ENCODE measurements at places on chromosomes 11 and 22.
A peak's percentile ranks its signal among the peaks of the same experiment; 100 is the strongest.

DNA sequence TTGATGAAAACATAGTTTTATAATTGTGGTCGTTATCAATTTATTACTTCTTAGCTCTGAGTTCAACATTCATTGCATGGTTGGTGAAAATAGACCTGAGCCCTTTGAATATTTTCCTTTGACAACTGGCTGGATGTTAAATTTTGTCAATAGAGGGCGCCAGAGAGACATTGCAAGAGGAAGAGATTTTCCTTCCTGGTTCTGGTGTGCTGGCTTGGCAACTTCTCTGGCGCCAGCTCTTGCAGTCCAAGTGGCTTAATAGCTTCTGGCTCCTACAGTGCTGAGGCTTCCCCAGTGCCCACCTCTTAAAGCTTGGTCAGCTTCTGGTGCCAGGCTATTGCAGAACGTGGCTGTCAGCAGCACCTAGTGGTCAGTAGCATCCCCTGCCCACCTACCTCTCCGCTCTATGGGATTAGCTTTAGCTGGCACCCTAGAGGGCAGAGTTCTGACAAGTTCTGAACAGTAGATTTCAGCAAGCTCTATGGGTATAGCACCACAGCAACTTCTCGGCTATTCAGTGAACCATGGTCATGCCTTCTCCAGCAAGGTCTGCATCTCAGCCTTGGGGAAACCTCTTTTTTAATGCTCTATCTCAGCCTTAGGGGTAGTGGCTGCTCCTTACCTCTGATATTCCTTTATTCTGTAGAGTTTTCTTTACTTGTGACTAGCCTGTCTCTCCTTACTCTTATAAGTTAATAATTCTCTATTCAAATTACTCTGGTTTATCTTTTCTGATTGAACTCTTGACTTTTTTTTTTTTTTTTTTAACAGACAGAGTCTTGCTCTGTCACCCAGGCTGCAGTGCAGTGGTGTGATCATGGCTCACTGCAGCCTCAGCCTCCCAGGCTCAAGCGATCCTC is 59.4 kb downstream of the ACER3 start:
- peak; percentile 78 for DNase-seq

DNA sequence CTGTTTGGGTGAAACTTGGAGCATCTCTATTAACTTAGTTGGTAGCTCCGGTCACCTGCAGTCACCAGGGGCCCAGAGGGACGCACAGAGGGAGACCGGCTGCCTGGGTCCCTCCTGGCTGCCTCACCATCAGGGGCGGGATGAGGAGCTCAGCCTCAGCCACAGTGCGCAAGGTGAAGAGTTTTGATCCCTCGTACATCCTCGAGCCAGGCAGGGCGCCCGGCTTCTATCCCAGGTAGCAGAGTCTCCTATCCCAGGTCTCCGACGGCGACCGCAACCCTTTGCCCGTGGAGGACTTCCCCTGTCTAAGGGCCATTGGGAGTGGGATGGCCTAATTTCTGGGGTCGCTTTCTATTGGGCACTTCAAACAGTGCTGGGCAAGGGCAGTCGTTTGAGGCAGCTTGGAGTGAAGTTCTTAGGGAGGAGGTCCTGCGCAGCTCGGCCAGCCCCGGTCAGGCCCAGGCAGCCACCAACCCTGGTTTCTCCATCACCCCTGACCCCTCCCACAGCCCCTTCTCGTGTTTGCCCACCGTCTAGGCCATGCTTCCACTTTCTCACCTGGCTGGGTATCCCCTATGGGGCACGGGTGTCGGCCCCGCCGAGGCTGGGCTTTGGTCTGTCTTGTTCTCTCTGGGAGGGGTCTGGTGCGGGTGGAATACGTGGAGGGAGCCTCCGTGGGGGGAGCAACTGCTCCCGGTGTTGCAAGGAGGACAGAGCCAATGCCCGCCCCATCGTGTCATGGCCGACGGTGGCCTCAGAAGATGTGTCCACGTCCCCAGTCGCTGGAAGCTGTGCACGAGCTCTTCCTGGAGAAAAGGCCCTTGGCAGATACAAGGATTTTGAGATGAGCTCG is 3.6 kb upstream of the MRGPRG start:
- peak; percentile 4 for DNase-seq

DNA sequence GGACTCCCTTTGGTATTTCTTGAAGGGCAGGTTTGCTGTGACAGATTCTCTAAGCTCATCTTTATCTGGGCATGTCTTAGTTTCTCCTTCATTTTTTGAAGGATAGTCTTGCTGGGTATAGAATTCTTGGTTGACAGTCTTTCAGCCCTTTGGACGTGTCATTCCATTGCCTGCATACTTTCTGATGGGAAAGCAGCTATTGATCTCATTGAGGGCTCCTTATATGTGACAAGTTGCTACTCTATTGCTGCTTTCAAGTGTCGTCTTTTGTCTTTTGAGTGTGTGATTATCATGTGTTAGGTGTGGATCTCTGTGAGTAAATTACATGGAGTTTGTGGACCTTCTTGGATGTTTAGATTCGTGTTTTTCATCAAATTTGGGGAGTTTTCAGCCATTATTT is 21.9 kb downstream of the IGHMBP2 start:
- DNase-seq, result no peak

- DNase-seq, result no peak
Observed at GRCh38 chr11:93587858-93588581, 44.8 kb upstream of the SMCO4 start.

DNA sequence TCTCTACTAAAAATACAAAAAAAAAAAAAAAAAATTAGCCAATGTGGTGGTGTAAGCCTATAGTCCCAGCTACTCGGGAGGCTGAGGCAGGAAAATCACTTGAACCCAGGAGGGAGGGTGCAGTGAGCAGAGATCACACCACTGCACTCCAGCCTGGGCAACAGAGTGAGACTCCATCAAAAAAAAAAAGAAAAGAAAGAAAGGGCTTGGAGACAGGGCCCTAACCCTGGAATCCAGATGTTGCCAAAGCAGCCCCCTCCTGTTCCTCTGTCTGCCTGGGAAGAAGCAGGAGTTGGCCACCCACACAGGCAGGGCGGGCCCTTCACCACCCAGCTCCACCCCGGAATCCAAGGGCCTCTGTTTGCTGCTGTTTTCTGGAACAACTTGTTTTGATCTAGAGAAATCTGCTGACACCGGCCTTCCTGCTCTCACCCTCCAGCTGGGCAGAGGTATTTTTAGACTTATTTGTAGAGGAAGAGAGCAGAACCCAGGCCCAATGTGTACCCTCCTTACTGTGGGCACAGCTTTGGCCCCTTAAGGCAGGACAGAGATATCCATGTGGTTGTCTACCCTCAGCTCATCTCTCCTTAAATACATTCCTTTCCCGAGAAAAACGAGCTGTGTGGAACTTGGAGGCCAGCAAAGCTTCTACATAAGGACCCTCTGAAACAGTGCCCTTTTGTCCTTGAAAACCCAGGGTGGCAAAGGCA is 2.7 kb upstream of the NEAT1 start:
- peak; percentile 77 for DNase-seq

DNA sequence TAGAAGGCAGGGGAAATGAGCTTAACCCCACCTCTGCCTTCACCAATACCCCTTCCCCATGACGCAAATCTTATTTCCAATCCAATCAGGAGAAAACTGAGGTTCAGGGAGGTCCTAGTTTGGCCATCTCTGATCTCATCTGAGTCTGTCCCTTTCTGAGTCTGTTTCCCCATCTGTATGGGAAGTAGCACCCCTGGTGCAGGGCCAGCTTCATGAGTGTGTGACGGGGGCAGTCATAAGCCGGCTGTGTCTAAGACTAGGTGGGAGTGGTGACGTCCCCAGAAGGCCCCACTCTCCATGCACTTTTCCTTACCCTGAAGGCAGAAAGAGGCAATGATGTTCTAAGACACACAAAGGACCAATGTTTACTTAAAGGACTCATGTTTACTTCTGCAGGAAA is 72.3 kb downstream of the MN1 start:
- no peak for DNase-seq

DNA sequence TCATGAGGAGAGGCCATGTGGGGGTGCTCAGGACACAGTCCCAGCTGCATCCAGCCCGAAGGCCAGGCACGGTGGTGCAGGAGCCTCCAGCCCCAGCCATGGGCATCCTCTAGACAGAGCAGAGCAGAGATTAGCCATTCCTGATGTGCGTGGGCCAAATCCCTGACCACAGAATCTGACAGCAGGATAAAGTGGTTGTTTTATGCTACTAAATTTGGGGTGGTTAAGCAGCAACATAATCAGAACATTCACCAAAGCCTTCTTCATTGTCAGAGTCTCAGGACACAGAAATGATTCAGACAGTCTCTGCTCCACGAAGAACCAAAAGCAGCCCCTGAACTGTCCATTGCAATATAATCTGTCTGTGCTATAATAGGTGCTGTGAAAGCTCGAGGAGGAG is 19.7 kb downstream of the RASD2 start:
- DNase-seq, result no peak

GRCh38 chr11:133981156-133981555 is 24.4 kb upstream of the IGSF9B start:
- DNase-seq, result no peak

- DNase-seq, result no peak
Observed at GRCh38 chr22:39845529-39845928, 48.0 kb downstream of the ENTHD1 start.

Measured in AG08396 (cell line).